ENCODE measurements at places on chromosomes 6 and 20.

GRCh38 chr20:56924292-56925081, 295.4 kb downstream of the TFAP2C start:
- no peak for DNase-seq

GRCh38 chr6:124659427-124659826, 302.8 kb upstream of the RNF217 start:
- DNase-seq, result no peak

DNA sequence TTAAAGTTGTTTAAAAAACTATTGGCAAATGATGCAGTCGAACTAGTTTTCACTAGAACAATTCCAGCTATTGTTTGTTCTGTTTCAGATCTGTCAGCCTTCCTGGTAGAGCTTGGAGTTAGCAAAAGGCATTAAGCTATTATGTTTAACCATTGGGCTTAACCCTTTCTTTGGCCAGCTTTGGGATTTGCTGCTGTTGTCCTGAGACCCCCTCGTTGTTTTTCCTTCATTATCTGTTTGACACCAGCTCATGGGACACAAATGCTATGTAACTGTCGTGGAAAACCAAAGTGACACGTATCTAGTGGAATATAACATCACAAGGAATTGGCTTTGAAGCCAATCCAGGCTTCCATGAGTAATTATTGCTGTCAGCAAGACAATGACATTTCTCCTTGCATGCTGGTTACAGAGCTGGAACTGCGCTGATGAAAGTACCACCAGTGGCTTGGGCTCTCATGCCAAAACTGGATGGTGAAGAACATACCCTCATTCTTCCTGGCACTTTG, 96.0 kb downstream of the EYA2 start:
- no peak for DNase-seq

- no peak for DNase-seq
These were observed 11.7 kb upstream of the SPO11 start for GRCh38 chr20:57317789-57318371.

DNA sequence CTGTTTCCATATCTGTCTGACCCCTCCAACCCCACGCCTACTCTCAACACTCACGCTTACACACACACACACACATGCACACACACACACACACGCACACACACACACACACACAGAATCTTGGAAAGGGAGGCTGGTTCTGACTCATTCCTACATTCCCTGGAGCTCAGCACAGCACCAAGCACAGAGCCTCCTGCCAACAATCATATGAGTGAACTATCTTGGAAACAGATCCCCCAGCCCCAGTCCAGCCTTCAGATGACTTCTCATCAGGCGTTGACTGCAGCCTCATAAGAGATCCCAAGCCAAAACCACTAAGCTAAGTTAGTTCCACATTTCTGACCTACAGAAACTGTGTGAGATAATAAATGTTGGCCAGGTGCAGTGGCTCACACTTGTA, 14.1 kb upstream of the HCK start:
- DNase-seq, result no peak

DNA sequence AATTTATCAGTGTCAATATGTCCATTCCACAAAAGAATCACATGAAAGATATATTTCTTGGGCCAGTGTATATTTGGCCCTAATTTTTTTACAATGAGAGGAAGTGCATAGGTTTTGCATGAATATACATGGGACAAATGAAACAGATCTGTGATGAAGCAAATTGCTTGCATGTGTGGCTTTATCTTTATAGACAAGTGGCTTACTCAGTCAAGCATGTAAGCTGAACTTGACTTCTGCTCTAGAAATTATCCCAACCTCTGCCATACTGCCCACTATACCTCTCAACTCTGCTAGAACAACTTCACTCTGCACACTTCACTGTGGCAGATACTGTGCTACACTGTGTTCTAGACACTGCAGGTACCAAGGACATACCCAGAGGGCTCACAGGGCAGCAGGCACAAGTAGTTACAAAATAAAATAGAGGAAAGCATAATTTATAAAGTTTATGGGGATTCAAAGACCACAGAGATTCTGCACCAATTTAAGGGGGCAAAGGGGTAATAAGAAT, 349.2 kb upstream of the HSF2 start:
- no peak for DNase-seq

- no peak for DNase-seq
These were observed 142.1 kb downstream of the CD83 start for GRCh38 chr6:14259594-14260152.

GRCh38 chr6:34143196-34143883, 2.5 kb downstream of the GRM4 start:
- no peak for DNase-seq

GRCh38 chr6:156190270-156190669, 586.9 kb upstream of the ARID1B start:
- no peak for DNase-seq

- no peak for DNase-seq
These were observed 4.9 kb upstream of the ASCC3 start for GRCh38 chr6:100886076-100886475.

- DNase-seq, result no peak
These were observed 78.2 kb downstream of the TCP11 start for GRCh38 chr6:35062676-35063574.

- DNase-seq, result no peak
These were observed 12.5 kb downstream of the PRPH2 start for GRCh38 chr6:42709871-42710270.

DNA sequence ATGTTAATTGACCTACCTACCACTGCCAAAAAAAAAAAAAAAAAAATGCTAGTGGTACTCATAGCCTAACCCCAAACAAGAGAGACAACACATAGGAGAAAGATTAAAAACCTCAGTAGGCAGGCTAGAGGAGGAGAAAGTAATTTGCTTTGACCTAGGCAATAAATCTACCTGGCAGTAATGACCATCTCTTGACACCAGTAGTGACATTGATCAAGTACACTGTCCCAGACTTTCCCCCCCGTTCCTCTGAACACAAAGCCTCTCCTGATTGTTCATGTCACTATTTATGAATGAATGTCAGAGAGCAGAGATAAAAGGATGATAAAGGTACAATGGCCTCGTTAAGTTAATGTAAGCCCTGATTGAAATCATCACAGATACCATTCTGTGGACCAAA, 746.8 kb downstream of the CBLN4 start:
- no peak for DNase-seq

- DNase-seq, result no peak
These were observed 29.4 kb upstream of the FOXO3 start for GRCh38 chr6:108531332-108531731.

DNA sequence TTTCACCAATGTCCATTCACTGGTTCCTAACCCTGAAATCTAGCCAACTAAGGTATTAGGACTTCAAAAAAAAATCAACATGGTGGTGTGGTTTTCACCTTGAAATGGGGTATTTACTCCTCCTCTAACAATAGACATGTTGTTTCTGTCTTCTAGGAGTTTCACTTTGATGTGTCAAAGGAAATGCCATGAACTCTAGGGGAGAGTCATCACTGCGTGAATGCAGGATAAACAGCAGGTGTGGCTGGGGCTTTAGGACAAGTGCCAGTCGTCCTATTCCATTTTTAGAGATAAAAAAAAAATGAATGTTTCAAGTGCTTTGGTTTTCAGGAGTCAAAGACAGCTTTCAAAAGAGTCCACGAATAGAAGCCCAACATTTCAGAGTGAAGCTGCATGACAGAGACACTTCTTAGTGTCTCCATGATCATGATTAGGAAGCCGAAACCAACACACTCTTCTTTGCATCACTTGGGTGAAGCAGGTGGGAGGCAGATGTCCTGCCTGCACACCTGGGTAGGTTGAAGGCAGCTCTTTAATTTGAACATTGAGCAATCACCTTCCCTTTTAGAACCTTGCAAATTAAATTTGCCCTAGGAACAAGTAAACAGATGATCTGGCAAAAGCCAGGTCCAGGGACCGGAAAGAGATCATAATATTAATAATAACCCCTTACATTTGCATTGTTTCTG, 328.5 kb upstream of the PRDM1 start:
- DNase-seq, result no peak

- DNase-seq, result no peak
These were observed 65.4 kb downstream of the PRND start for GRCh38 chr20:4787069-4787468.

DNA sequence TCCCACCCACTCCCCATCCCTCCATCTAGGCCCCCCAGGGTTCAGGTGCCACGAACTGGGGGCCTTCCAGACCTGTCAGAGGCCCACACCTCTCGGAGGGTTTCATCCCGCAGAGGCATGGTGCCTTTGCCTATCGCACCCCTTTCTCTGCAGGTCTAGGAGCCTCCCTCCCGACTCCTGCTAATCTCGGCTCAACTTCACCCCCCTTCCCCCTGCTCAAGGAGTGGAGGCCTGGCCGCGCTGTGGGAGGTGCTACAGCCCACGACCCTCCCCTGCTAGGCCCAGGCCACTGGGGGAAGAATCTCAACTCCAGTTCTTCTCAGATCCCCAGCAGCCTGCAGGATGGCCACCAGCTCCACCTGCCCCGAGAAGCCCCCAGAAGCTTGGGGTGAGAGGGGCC, at the start of gene TULP1:
Gene TULP1, minus strand, starts transcription at position 157 of the 400 bp plus-strand sequence. Its CDS starts 38 bp downstream, at position 119.
- no peak for DNase-seq

DNA sequence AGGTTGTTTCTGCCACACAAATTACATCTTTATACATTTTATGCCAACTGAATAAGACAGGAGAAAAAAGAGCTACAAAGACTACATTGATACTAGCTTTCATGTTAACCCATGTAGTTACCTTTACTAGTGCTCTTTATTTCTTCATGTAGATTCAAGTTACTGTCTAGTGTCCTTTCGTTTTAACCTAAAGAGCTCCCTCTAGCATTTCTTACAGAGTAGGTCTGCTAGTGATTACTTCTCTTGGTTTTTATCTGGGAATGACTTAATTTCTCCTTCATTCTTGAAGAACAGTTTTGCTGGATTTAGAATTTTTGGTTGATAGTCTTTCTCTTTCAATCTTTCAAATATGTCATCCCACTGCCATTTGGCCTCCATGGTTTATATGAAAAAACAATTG, 21.2 kb upstream of the NOP56 start:
- DNase-seq, result no peak

- DNase-seq, result no peak
These were observed 88.8 kb upstream of the AHI1 start for GRCh38 chr6:135586388-135586787.

GRCh38 chr6:93684339-93684738, 265.0 kb upstream of the EPHA7 start:
- no peak for DNase-seq

DNA sequence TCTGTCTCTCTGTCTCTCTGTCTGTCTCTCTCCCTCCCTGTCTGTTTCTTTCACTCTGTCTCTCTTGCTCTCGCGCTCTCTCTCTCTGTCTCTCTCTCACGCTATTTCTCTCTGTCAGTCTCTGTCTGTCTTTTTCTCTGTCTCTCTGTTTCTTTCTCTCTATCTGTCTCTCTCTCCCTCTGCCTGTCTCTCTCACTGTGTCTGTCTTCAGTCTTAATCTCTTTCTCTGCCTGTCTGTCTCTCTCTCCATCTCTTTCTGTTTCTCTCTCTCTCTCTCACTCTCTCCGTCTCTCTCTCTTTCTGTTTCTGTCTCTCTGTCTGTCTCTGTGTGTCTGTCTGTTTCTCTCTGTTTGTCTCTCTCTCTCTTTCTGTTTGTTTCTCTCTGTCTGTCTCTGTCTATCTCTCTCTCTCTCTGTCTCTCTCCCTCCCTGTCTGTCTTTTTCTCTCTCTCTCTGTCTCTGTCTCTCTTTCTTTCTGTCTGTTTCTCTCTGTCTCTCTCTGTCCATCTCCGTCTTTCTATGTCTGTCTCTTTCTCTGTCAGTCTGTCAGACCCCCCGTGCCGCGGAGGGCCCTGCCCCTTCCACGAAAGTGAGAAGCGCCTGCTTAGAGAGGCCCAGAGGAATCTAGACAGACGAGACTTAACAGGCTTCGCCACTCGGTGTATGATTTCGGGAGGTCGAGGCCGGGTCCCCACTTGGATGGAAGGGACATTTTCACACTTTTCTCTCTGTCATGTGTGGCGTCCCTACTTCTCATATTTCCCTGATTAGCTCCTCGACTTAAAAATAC, 346.3 kb upstream of the DEFB115 start:
- DNase-seq, result no peak

- no peak for DNase-seq
These were observed 70.2 kb downstream of the LYRM4 start for GRCh38 chr6:5190507-5190906.

- DNase-seq, result no peak
These were observed 154.6 kb upstream of the SOX4 start for GRCh38 chr6:21438986-21439352.

GRCh38 chr20:36339646-36340592, 33.8 kb downstream of the DLGAP4 start:
- no peak for DNase-seq

DNA sequence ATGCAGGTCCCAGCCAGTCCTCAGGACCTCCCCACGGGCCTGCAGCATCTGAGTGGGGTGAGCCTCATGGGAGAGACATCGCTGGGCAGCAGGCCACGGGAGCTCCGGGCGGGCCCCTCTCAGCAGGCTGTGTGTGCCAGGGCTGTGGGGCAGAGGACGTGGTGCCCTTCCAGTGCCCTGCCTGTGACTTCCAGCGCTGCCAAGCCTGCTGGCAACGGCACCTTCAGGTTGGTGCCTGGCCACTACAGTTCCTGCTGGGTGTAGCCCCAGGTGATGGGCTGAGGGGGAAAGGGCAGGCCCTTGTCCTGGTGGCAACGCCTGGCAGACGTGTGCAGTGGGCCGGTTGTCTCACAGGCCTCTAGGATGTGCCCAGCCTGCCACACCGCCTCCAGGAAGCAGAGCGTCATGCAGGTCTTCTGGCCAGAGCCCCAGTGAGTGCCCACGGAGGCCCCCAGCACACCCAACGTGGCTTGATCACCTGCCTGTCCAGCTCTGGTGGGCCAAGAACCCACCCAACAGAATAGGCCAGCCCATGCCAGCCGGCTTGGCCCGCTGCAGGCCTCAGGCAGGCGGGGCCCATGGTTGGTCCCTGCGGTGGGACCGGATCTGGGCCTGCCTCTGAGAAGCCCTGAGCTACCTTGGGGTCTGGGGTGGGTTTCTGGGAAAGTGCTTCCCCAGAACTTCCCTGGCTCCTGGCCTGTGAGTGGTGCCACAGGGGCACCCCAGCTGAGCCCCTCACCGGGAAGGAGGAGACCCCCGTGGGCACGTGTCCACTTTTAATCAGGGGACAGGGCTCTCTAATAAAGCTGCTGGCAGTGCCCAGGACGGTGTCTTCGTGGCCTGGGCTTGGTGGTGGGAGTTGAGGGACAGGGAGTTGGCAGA, 787 bp upstream of the TNFRSF6B start:
- no peak for DNase-seq
